ENCODE measurements at places on chromosomes 6 and 20. TPM values are rescaled to one million over a fixed set of nuclear protein-coding genes. Genes with fewer than 3 reads are reported as not detected.

KCNK17 gene
- not detected for total RNA-seq

IL17A gene
- total RNA-seq = not detected

TMEM74B gene
- total RNA-seq = not detected

EYA4 gene
- total RNA-seq = 33.7 TPM

SLC17A4 gene
- total RNA-seq = not detected

LIN28B gene
- not detected for total RNA-seq

CALHM6 gene
- total RNA-seq = not detected

SLC22A7 gene
- total RNA-seq = not detected

NRSN1 gene
- total RNA-seq = not detected

RNF8 gene
- total RNA-seq = 37.8 TPM

ZC3H12D gene
- 0.10 TPM for total RNA-seq

TRIM10 gene
- total RNA-seq = not detected

BFSP1 gene
- total RNA-seq = 12.3 TPM

BTN1A1 gene
- total RNA-seq = not detected

ULBP2 gene
- total RNA-seq = 11.6 TPM

SCGN gene
- not detected for total RNA-seq

SLC23A2 gene
- 12.7 TPM for total RNA-seq

EDN3 gene
- not detected for total RNA-seq

OR2H2 gene
- total RNA-seq = not detected

ULBP3 gene
- total RNA-seq = 8.5 TPM

SPTLC3 gene
- 5.5 TPM for total RNA-seq

ATP9A gene
- total RNA-seq = 4.1 TPM

All from H4 (cell line).